ENCODE measurements at places on chromosomes 2 and 18.

GRCh38 chr18:55249550-55249949 is 290.3 kb upstream of the CCDC68 start:
- no peak for DNase-seq

GRCh38 chr2:226446406-226447001 is 353.1 kb downstream of the IRS1 start:
- no peak for DNase-seq

GRCh38 chr18:49021433-49022129 is 70.8 kb upstream of the SMAD7 start:
- peak; percentile 34 for DNase-seq

- DNase-seq = no peak
Measured at GRCh38 chr2:62489162-62489561, 16.8 kb downstream of the TMEM17 start.

DNA sequence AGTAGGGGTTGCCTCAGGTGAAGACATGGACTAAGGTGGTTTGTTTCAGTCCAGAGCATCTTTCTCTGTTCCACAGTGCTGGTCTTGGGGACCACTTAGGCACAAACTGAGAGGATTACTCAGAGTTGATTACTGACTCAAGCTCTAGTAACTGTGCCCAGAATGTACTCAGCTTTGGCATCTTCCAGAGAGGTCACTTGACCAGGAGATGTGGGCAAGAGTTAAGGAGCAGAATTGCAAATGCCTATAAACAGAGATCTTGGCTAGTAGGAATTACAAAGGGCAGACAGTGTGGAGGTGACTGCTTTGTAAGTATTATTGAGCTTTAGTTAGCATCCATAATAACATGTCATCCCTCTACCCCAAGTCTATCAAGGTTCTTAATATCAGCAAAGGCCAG is 93.2 kb upstream of the CABLES1 start:
- no peak for DNase-seq

DNA sequence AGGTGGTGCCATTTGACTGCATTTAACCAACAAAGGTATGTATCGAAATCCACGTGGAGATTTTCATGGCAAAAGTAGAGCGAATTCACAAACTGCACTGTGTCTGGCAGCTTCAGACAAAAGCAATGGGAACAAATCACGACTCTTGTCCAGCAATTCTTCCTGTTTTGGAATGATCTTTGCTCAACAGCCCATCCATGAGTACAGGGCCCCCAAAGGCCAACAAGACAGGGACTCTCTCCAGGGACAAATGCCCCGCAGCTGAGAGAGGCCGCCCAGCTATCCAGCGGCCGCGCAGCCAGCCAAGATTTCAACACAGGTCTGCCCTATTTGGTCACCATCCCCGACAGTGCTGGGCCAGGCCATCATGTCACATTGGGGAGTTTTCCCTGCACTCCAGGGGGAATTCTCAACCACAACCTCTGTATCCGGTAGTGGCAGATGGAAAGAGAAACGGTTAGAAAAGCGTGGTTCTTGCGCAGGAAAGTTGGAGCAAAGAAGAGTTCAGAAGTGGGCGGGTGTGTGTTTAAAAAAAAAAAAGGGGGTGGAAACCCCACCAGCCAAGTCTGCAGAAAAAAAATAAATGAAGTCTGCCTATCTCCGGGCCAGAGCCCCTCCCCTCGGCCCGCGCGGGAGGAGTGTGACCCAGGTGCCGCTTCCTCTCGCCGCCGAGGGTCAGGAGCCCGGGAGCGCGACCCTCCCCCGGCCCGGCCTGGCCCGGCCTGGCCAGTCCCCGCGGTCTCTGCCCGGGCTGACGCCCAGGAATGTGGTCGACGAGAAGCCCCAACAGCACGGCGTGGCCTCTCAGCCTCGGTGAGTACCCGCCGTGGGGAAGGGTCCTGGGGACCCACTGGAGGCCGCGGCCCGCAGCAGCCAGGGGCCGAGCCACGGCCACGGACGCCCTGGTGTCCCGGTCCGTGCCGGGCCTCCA is at the start of gene GYPC:
TSS of gene GYPC (plus strand) at position 659 of the 931 bp plus-strand sequence. CDS start at position 765, 106 bp downstream.
- peak; percentile 64 for DNase-seq

- no peak for DNase-seq
Measured at GRCh38 chr2:73289304-73289703, 4.0 kb downstream of the EGR4 start.

- no peak for DNase-seq
Measured at GRCh38 chr2:222941510-222942032, 80.7 kb downstream of the ACSL3 start.

DNA sequence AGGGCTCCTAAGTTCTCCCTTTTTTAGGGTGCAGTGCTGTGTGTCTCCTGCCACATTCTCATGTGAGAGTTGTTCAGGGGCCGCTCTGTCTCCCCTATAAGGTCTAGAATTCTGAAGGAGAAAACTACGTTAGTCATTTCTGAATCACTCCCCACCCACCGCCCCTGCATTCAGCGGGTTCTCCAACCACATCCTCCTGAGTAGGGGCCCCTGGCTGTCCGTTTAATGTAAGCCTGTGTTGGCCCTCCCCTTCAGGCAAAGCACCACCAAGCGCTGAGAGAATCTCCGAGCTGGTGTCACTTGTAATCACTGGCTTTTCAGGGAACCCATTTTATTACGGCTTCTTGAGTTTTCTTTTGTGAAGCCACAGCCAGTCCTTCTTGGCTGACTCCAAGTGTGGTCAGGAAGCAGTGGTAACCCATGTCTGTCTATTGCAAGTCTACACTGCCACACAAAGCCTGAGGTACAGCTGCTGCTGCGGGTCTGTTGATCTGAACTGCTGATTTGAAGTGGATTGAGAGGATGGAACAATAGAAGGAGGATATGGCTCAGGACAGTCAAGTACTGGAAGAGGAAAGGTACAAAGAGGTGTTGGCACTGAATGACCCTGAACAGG is 16.9 kb downstream of the LCT start:
- peak; percentile 41 for DNase-seq

DNA sequence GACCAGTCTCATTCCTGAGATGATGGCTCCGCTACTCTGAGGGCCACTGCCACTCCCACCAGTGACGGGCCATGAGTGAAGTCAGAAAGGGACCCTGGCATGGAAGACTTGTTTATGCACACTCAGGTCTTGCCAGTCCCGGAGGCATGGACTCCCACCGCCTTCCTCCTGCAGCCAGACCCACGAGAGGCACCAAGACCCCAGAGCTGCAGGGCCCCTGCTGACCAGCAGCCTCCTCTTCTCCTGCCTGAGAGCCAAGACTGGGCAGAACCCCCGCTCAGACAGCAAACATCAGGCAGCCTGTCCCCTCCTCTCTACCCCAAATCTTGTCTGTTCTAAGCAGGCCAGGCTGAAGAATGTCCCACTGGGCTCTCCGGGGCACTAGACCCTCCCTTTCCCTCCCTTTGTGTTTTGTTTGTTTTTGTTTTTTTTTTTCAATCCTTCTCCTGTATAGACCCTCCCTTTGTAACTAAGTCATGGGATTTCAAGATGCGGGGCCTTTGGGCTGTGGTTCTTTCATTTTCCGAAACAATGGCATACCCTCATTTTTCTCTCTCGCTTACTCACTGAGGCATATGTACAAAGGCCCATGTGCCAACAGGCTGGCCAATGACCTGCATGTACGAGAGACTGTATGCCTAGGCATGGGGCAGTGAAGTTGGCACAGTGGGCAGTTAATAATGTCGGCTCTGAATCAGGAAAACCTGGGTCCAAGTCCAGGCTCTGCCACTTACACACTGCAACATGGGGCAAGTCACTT is 24.3 kb upstream of the MAPRE3 start:
- no peak for DNase-seq

GRCh38 chr18:26504831-26505230 is 43.5 kb downstream of the KCTD1 start:
- no peak for DNase-seq

- DNase-seq = no peak
Measured at GRCh38 chr18:79348066-79348465, 47.7 kb upstream of the NFATC1 start.

GRCh38 chr2:174247474-174248186 is 702 bp downstream of the OLA1 start:
- peak; percentile 17 for DNase-seq

DNA sequence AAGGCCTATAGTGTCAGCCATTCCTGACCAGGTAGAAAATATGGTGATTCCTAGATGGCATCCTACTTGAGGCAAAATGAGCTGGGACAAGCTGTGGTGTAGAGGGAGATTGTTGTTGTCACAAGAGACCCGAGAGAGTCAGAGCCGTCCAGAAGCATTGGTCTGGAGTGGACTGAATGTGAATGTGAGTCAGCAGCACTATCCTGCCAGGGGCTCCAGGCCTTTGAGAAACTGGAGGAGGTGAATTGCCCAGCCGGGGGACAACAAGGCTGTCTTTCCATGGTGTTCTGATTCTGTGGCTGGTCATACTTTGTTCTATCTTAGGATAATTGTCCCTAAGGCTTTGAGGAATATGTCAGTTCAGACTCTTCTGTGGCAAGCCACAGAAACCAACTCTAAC is 29.4 kb upstream of the EIF2AK3 start:
- DNase-seq = no peak

GRCh38 chr2:74862020-74862964 is 28.4 kb downstream of the HK2 start:
- DNase-seq = no peak

- no peak for DNase-seq
Measured at GRCh38 chr2:135557530-135557929, 26.2 kb downstream of the R3HDM1 start.

GRCh38 chr2:217421834-217422233 is 562.0 kb upstream of the TNP1 start:
- DNase-seq = no peak

GRCh38 chr18:62556397-62556796 is 33.6 kb downstream of the ZCCHC2 start:
- DNase-seq = no peak

DNA sequence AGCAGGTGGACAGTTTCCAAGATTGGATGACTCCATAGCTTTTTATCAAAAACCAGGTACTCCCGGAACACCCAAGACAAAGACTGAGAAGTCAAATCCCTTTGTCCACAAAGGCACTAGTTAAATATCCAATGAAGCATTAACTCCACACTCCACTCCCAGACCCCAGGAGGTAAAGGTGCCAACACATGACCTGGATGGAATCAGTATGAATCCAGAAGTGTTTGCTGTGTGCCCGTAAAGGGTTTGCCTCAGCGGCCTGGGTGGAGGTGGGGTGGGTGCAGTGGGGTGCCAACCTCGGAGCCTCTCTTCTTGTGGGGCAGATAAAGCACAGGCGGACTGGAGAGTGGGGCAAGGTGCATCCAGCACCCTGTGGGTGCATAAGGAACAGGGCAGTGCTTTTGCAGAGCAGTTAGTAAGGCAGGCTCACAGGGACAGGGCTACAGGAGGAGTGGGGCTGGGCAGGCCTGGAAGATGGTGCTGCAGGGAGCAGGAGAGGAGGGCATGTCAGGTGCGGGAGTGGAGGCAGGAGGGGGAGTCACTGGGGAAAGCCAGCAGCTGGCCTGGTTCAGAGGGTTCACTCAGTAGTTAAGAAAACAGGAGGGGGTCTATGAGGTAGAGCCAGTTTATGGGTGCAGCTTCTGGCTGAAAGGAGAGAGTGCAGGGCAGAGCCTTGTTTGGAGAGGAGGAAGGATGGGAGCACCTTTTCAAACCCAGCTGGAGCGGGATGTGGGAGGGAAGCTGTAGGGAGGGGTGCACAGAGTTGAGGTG is 208.4 kb upstream of the SMAD2 start:
- no peak for DNase-seq

DNA sequence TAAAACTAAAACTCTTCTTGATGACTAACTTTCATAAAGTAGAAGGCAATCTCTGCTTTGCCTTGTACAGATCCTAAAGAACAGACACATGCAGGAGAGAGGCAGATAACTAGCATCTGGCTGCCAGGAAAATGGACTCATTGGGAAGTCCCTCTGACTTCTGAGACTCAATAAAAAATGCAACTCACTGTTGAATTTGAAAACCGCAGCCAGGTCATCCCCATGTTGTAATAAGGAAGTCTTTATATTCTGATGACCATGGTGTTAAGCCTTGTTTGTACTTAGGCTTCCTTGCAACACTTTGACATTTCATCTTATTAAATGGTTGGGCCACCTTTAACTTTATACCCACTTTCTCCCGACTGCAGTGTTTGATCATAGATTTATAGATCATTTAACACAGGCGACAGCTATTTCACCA is 375.1 kb upstream of the KCNH7 start:
- DNase-seq = no peak

- no peak for DNase-seq
Measured at GRCh38 chr2:74522516-74522915, 3.5 kb downstream of the DQX1 start.
